ENCODE measurements at places on chromosomes 6 and 20.

DNA sequence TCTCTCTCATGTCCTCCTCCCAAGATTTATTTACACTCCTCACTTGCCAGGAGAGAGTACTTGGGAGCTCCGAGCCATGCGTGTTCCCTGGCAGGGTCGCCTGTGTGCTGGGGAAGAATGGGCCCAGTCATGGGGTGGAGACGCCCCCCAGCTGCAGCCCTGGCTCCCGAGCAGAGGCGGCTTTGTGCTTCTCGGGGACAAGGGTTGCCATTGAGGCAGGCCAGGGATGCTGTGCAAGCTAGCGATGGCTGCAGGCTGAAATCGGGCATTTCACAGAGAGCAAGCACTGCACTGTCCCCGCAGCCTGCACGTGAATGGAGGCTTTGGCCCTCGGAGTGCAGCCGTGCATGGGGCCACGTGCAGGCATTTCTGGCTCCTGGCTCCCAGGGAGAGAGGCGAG lies 23.8 kb downstream of the PHACTR3 start:
- no peak for DNase-seq

- no peak for DNase-seq
Observed at GRCh38 chr6:150521482-150521881, 78.2 kb upstream of the PLEKHG1 start.

GRCh38 chr6:7865781-7866180 lies 44.8 kb downstream of the TXNDC5 start:
- DNase-seq, result no peak

- no peak for DNase-seq
Observed at GRCh38 chr6:132392792-132393191, 8.5 kb downstream of the MOXD1 start.

DNA sequence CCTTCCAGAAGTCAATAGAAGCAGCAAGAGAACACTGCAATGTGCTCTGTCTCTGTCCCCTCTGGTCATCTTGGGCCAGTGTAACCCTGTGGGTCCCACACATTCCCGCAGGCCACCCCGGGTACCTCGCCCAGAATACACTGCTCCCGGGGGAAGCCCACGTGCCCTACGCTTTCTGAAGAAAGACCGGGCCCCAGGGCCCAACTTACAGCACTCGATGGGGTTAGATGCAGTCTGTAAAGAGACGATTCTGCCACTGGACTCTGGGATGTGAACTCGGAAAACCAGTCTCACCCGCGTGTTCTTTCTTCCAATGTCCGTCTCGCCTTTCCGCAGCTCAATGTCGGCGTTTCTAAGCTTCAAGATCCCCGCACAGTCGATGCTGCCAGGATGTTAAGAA lies 68.7 kb downstream of the NFATC2 start:
- no peak for DNase-seq

- DNase-seq, result no peak
Observed at GRCh38 chr6:89237158-89237557, 20.0 kb upstream of the GABRR1 start.

Measured in NCI-H2081 (cell line).